ENCODE measurements at places on chromosomes 3 and 15.
A peak's percentile ranks its signal among the peaks of the same experiment; 100 is the strongest.

- DNase-seq: peak; percentile 26
Observed at GRCh38 chr3:5017925-5018531, 38.8 kb downstream of the BHLHE40 start.

- DNase-seq: no peak
Observed at GRCh38 chr3:149470381-149470780, 4.1 kb upstream of the TM4SF4 start.

DNA sequence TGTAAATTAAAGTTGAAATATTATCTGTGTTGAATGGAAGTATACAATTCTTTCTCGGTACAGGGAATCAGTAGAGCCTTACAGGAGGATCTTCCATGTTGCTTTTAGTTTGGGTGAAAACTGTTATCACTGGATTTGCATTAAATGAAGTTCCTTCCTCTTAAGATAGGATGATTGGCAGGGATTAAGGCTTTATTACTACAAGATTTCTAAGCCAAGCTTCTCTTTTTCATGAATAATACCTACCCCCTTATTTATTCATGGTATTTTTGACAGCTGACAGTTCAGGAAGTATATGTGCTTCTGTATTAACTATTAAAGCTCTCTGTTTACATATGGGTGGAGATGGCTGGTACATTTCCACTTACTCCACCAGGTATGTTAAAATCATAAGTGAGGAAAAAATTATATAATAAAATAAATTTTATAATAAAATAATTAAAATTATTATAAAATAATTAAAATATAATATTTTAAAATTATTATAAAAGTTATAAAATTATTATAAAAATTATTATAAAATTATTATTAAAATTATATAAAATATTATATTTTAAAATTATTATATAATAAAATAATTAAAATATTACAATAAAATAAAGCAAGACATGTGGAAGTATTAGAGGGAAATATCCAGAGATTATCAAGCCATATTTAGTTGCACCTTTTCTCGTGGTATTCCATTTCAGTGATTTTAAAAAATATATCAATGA lies 332.9 kb downstream of the ROBO2 start:
- DNase-seq: no peak

GRCh38 chr15:28919679-28920655 lies 34.2 kb downstream of the APBA2 start:
- DNase-seq: peak; percentile 48

DNA sequence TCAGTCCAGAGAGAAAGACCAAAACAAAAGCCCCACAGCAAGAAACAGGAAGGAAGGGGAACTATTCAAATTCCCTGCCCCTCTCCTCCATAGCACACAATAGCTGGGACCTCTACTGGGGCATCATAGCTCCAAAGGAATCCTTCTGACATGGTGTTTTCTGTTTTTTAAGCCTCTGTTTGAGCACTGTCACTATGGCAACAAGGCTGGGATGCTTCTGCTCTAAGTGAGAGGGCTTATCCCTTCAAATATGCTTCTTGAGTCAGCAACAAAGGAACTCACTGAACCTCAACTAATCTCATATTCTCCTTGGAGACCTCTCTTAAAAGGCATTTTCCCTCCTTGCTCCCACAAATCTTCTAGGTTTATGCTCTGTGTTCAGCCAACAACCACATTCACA lies 40.5 kb downstream of the MYLK start:
- DNase-seq: no peak

GRCh38 chr3:160061525-160061924 lies 72.9 kb downstream of the IL12A start:
- DNase-seq: no peak

DNA sequence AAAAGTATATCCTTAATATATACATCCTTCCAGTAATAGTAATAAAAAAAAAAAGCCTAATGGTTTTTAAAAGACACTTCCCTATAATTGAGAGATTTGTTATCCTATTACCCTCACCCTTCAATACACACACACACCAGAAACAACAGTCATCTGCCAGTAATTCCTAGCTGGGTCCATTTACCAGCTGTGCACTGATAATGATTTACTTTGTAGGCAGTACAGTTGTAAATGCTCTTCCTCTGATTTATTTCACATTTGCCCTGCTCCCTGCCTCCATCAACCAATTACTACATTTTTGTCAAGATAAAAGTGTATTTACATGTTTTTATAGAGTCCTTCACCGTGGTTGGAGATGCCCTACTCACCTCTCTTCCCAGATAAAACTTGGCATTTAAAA lies 12.4 kb downstream of the TPM1 start:
- no peak for DNase-seq

- DNase-seq: peak; percentile 16
Observed at GRCh38 chr3:150736903-150737832, 25.8 kb downstream of the SIAH2 start.

DNA sequence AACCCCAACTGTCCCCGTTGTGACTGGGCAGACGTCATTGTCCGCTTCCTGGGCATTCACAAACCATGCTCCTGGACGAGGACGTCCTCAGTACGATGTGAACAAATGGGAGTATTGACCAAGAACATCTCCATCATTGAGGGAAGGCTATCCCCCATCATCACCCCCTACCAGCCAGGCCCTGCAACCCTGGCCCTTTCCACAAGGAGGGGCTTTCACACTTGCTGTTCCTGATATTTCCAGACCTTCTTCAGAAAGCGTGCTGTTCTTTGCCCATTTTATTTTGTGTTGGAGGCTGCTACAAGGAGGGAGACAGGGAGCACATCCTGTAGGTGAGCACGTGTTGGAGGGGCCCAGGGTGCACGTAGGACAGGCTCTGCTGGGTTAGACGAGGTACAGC lies 277.0 kb upstream of the LRRC3B start:
- DNase-seq: no peak

DNA sequence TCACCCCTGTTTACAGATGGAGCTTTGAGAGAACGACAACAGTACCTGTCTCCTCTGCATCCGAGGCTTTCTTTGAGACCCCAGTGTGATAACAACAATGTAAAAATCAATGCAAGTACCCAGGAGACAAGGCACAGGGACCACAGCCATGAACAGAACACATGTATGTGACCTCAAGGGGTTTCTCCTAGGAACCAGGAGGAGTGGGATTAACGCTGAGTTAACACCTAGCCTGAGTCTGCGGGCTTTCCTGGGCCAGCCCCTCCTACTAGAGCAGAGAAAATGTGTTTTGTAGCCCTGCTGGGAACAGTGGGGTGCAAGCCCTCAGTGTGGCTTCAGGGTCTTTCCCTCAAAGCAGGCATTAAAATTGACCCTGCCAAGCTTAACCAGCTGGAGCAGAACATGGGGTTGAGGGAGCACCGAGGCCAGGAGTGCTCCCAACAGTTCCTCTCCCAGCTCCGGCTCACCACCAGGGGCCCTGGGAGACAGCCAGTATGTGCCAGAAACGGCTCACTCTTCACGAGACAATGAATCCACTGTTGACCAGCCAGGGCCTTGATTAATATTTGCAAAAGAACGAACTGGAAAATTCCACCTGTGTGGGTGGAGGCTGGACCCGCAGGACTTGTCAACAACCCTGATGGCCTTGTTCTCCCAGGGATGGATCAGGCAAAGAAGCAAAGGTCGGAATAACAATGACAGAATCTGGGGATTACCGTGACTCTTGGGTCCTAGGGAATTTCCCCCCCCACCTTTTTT lies 3.6 kb downstream of the CHDH start:
- no peak for DNase-seq

- no peak for DNase-seq
Observed at GRCh38 chr3:129261894-129262293, 12.5 kb downstream of the COPG1 start.

GRCh38 chr15:75921732-75922703 lies 18.3 kb downstream of the FBXO22 start:
- peak; percentile 18 for DNase-seq

DNA sequence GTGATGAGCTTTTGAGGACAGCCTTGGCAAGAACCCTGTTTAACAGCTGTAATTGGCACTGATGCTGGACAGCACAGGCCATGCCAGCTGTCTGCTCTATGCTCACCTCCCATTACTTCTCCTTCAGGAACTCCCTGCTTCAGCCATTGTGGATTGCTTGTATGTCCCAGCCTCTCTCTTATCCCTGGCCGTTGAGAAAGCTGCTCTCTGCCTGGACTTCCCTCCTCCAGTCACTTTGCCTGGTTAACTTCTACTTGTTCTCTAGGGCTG lies 444.5 kb downstream of the EPHB1 start:
- DNase-seq: no peak

GRCh38 chr3:98552232-98553020 lies 20.6 kb downstream of the GPR15 start:
- DNase-seq: no peak

- peak; percentile 65 for DNase-seq
Observed at GRCh38 chr15:70451821-70452653, 311.3 kb downstream of the UACA start.

GRCh38 chr15:98938105-98938417 lies 69.5 kb downstream of the PGPEP1L start:
- DNase-seq: no peak

DNA sequence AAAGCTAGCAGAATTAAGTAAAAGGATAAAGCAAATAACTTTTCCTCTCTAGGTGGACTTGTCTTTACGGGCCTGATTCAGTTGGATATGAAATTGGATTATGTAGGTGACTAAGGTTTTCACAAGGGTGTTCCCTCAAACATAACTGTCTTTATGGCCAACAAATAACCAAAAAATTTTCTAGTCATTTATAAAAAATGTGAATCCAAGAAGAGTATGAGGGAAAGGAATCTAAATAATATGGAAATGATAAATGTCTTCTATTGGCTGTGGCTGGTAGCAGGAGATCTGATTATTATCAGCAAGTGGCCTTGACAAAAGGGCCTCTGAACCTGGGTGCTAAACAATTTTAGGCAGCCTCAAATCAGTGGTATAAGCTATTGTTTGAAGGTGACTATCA lies 594.0 kb upstream of the UBE2E2 start:
- DNase-seq: no peak

DNA sequence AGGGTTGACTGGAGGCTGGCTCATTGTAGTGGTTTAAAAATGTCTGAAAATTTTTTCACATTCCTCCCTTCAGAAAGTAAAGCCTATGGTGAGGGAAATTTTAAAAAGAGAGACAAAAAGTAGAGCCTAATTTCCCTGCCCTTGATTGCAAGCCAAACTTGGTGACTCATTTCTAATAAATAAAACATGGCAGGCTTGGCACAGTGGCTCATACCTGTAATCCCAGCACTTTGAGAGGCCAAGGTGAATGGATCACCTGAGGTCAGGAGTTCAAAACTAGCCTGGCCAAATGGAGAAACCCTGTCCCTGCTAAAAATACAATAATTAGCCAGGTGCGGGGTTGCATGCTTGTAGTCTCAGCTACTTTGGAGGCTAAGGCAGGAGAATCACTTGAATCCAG lies 18.9 kb upstream of the ARRDC4 start:
- DNase-seq: no peak

GRCh38 chr3:157387708-157388435 lies 48.8 kb upstream of the PTX3 start:
- no peak for DNase-seq

DNA sequence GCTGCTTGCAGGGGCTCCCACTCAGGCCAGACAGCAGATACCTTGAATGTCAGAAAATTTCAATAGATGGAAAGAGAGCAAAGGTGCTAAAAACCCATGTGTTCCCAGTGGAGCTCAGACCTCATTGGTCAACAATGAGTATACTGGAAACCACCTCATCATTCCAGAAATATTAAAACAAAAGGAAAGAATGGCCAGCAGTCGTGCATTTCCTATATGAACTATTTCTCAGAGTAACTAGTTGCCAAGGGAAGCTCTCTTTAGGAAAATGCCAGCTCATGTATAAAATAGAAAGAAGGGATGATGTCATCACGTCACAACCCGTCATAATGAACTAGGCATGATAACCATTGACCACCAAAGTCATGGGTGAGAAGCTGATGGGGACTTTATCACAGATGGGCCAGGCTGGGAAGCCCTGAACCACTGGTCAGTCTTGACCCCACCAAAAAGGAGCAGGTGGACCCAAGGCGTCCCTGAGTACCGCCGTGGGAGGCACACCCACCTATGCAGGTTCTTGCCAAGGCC lies 17.5 kb downstream of the DNAJB8 start:
- DNase-seq: no peak

DNA sequence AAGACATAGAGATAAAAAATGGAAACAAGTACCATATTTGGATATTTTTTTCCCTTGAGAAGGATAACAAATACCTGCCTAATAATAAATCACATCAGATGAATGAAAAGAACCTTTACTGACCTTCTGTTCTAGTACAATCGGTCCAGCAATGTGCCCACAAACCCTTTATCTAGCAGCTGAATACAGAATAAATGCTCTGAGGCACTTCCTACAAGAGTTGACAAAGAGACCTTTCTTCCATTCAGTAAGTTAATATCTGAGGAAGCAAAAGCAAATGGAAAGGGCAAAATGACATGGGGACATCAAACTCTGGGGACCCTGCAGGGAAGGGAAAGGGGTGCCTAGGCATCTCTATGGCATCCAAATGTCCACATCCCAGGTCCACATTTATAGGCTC lies 115.8 kb downstream of the NEK10 start:
- no peak for DNase-seq

GRCh38 chr15:75136118-75136517 lies 65.6 kb upstream of the C15orf39 start:
- DNase-seq: no peak

- no peak for DNase-seq
Observed at GRCh38 chr15:87401973-87402372, 854.6 kb downstream of the NTRK3 start.

DNA sequence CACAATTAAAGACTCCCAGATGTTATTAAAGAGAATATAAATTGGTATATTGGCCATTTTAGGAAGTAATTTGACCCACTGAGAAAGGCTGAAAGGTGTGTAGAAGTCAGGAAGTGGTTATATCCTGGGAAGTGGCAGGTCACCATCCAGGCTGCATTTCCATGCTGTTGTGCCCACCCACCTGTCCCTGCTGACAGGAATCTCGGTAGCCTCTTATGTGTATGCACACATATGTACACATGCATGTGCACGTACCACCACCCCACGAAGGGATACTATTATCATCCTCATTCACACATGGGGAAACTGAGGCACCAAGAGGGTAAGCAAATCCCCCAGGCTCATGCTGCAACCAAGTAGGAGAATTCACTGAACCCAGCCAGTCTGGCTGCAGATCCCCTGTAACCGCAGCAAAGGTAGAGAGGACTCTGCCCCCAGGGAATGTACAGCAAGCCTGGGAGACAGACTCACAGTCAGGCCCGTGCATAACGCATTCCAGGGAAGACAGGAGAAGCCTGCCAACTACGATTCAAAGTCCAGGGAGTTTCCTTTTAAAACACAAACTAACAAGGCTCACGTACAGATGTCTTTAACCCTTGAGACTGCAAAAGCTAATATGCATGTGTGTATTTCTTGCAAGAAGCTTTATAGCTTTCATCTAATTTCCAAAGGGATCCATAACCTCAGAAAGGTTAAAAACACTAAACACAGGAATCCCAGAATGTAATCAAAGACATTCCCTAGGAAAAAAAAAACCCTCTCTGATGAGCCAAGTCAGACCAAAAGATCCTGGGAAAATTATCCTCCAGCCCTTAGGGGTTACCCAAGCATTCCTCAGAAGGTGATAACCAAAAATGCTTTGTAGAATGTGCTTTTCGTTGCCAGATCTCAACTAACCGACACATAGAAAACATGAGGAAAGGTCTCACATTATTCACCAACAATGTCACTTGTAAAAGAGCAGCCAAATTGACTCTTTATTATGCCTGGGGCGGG lies 129.6 kb downstream of the ADAMTS17 start:
- no peak for DNase-seq
